ENCODE measurements at places on chromosomes 7 and 10.

GRCh38 chr10:132264966-132265889 is 42.5 kb downstream of the STK32C start:
- DNase-seq, result no peak

DNA sequence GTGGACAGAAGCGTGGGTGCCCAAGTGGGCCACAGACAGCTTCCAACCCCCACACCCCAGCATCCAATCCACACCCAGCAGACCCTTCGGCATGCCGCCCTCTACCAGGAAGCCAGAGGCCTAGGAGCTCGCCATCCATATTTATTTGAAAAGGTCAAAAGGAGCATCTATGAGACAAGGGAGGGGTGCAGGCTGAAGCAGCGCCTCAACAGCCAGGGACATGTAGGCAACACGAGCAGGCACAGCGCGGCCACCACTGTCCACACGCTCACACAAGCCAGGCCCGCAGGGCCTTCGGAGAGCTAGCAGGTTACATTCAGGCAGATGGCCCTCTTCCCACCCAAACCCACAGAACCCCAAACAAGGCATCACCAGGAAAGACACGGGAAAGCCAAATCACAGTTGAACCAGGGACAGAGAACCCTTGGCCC is 34.6 kb downstream of the PSAP start:
- DNase-seq, result no peak

DNA sequence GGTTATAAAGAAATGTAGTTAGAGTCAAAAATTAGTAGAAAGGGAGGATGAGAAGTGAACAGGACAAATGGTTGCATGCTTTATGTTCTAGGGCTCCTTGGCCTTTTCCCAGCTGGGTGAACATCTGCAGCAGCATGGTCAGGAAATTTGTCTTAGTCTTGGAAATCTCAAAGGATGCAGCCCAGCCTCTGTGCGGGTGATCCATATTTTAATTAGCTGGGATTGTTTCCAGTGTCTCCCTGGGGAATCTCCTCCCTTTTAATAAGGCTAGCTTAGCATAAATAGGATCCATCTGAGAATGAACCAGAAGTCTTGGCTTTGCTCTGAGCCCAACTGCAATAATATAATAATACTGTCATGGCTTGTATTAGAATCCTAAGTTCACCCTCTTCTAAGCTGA is 198.3 kb downstream of the PRKG1 start:
- no peak for DNase-seq

GRCh38 chr7:17466216-17466615 is 167.8 kb downstream of the AHR start:
- DNase-seq, result no peak

DNA sequence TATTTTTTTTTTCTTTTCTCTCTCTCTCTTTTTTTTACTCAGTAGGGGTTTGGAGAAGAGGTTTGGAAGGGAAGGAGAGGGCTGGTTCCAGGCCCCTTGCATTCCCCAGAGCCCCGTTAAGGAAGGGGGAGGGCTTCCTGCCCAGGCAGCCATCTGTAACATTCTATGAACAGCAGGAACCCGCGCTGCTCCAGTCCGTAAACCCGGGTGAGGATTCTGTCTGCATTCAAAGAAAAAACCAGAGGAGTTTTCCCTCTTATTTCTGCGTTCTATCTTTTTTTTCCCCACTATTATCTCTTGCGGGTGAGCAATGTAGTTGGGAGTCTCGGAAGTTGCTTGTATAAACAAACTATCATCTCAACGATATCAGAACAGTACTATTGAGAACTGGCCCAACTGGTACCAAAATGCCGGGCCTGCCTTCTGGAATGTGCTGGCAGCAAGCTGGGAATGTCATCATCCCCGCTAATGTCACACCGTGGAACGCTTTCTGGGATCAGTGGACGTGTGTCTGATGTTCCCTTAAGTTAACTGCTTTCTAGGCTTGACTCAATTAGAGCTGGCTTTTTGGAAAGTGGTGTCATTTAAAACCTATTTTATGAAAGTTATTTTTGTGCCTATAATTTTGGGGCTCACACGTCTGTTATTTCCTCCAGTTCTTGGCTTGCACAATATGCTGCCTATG is 153.1 kb upstream of the MEOX2 start:
- no peak for DNase-seq

- DNase-seq, result no peak
These were observed 194.5 kb upstream of the GALNT17 start for GRCh38 chr7:70937424-70937823.

GRCh38 chr10:19904202-19904661 is 88.0 kb downstream of the PLXDC2 start:
- no peak for DNase-seq

- DNase-seq, result no peak
These were observed 40.2 kb upstream of the PRSS58 start for GRCh38 chr7:142298009-142298408.

GRCh38 chr10:121317374-121317773 is 280.9 kb downstream of the FGFR2 start:
- no peak for DNase-seq

DNA sequence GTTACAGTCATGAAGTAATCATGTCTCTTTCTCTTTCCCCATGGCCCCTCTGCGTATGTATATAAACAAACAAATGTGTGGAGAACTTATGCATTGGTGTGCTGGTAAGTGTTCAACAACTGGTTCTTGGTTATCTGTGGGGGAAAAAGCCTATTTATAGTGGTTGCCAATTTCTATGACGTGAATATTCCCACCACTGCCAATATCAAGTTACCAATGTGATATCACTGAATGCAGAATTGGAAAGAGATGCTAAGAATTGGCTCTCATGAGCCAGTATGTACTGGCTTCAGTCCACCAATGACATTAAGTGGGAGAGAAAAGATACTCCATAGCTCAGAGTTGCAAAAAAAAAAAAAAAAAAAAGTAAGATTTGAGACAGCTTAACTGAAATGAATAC is 399.7 kb downstream of the REEP3 start:
- DNase-seq, result no peak

DNA sequence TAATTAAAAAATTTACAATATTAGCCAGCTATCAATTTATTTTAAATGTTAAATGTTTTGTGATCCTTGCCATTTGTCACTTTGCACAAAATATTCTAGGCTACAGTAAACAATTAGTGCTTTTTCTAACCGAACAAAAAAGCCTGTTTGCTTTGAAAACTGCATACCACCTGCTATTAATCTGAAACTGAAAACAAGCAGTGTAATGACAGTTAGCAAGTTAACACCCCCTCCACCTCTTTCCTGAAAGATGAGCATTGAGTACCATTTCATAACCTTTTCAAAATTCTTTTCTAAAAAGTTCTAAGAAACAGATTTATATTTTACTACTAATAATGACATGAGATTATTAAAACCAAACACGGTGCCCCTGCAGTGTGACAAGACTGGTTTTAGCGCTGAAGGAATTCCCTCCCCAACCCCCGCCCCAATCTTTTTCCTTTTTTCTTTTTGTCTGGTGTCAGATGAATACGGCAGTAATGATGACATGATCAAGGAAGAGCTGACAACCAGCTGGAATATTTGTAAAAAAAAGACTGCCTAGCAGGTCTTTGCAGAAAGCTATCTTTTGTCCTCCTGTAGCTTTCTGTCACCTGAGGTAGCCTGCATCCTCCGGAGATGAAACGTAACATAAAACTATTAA is 175.6 kb downstream of the CHCHD3 start:
- no peak for DNase-seq

DNA sequence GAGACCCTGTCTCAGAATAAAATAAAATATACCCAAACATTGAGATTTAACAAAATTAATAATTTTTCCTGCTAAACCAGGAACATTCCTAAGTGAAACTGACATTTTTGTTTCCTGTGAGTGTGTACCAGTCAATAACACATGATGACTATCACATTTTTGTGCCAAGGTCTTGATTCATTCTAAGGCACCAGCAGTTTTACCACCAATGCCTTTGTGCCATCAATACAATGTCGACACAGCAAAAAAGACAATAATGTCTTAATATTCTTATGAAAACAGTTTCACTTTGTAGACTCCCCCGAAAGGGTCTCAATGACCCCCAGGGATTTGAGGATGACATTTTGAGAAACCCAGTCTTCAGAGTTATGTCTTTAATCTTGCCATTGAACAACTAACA is 7.2 kb upstream of the CADPS2 start:
- no peak for DNase-seq

- DNase-seq, result no peak
These were observed 24.4 kb downstream of the KMT2C start for GRCh38 chr7:152411389-152411788.

DNA sequence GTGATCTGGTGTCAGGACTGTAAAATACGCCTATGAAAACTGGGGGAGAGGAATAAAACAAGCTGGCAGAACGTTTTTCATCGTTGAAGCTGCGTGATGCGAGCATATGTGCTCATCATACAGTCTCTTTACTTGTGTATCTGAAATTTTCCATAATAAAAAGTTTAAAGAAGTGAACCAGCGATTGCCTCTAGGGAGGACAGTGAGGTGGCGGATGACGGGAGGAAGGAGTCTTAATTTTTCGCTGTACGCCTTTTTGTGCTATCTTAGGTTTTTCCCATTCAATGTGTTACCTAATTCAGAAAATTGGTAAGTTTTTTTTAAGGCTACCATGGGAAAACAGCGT is 891 bp upstream of the WAPL start:
- DNase-seq, result no peak

- DNase-seq, result no peak
These were observed 121.7 kb downstream of the WDFY4 start for GRCh38 chr10:48806342-48806741.

GRCh38 chr7:94350734-94351133 is 44.0 kb upstream of the COL1A2 start:
- DNase-seq, result no peak

- DNase-seq, result no peak
These were observed 60.4 kb downstream of the RNLS start for GRCh38 chr10:88522715-88523114.

Data from hematopoietic multipotent progenitor cell treated with erythropoietin and hydrocortisone succinate and interleukin-3 and kit ligand, for 17 days (in vitro differentiated cells).